ENCODE measurements at places on chromosomes 16 and 17. TPM values are rescaled to one million over a fixed set of nuclear protein-coding genes. Genes with fewer than 3 reads are reported as not detected.

Gene ARL4D
- total RNA-seq, result 1.2 TPM

Gene KCTD2
- 8.8 TPM for total RNA-seq

Gene TMC8
- total RNA-seq, result 0.51 TPM

Gene GPRC5C
- 38.2 TPM for total RNA-seq

Gene MYH2
- not detected for total RNA-seq

Gene SLFN12
- 8.0 TPM for total RNA-seq

Gene RAB37
- total RNA-seq, result 0.95 TPM

Gene MAPK8IP3
- total RNA-seq, result 31.3 TPM

Gene CDC42EP4
- 48.8 TPM for total RNA-seq

Gene CD68
- total RNA-seq, result 16.8 TPM

Gene MARCHF10
- 0.20 TPM for total RNA-seq
